AML-193 (cell line): ENCODE measurements at places on chromosomes 13 and 19.
A peak's percentile ranks its signal among the peaks of the same experiment; 100 is the strongest.

DNA sequence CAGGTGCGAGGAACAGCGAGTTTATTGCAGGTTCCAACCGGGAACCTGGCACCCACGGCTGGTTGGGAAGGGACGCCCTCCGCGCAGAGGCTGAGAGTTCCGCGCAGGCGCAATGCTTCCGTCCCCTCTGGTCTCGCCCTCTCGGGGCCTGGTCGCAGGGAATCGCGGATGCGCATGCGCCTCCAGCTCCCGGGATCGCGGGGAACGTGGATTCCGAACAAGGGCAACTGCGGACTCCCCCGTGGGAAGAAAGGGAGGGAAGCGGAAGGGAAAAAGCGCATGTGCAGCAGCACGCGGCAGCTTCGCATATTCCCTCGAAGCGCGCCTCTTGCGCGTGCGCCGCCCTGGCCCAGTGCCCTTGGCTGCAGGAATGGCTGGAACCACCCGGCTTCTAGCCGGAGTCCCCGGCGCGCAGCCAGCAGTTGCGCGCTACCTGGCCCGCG is 1.1 kb downstream of the TSSK6 start:
- no peak for DNase-seq

- peak; percentile 28 for DNase-seq
Measured at GRCh38 chr13:53007872-53008271, 20.7 kb upstream of the OLFM4 start.

- DNase-seq, result no peak
Measured at GRCh38 chr13:63041640-63042414, 1626.2 kb upstream of the PCDH20 start.

- DNase-seq, result no peak
Measured at GRCh38 chr19:290372-291005, 714 bp downstream of the PLPP2 start.

GRCh38 chr19:37007587-37008220 is 70.5 kb upstream of the ZNF420 start:
- DNase-seq, result no peak

DNA sequence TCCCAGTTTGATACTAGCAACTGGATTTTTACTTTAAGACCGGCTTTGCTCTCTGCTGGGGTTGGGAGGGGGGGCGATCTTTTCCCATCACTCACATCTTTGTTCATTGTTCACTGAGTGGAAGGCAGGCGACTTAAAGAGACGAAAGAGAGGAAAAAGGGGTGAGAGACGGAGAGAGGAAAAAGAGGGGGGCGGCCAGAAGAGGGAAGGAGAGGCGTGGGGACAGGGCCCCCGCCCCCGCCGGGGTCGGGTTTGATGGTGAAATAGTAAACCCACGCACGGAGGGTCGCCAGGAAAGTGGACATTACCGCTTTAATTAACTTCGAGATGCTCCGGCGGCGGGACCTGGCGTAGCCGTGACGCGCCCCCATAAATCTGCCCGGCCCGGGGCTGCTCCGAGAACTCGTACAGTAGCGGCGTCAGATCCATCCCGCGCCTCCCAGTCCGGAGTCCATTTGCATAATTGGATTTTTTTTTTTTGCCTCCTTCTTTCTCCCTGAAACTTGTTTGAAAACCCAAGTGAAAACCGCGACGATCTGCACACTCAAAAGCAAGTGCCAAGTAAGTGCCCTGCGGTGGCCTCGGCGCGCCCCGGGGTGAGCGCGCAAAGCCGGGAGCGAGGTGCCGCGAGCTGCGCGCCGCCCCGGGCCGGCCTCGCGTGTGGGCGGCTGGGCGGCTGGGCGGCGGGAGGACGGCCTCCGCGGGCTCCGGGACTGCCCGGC is 143.9 kb upstream of the ZNF536 start:
- DNase-seq, result no peak

DNA sequence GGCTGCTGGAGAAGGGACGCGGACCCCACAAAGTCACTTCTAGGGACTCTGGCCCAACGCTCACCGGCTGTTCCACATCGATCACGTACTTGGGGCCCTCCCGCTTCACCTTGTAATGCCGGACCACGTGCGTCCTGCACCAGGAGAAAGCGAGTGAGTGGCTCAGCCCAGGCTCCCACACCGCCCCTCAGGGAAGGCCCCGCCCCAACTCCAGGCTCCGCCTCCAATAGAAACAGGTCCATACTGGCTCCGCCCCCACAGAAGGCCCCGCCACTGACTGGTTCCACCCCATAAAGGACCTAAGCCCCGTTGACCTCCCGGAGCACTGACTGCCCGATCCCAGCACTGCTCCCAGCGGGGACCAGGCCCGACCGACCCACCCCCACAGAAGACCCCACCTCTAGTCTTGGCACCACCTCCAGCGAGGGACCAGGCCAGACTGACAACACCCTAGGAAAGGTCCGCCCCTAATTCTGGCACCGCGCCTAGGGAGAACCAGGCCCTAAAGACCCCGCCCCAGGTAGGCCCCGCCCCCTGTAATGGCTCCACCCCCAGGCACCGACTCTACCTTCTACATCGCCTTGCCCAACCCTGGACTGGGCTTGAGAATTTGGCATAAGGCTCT is 11.3 kb downstream of the STAP2 start:
- no peak for DNase-seq

GRCh38 chr13:71254384-71254783 is 612.6 kb downstream of the DACH1 start:
- no peak for DNase-seq

DNA sequence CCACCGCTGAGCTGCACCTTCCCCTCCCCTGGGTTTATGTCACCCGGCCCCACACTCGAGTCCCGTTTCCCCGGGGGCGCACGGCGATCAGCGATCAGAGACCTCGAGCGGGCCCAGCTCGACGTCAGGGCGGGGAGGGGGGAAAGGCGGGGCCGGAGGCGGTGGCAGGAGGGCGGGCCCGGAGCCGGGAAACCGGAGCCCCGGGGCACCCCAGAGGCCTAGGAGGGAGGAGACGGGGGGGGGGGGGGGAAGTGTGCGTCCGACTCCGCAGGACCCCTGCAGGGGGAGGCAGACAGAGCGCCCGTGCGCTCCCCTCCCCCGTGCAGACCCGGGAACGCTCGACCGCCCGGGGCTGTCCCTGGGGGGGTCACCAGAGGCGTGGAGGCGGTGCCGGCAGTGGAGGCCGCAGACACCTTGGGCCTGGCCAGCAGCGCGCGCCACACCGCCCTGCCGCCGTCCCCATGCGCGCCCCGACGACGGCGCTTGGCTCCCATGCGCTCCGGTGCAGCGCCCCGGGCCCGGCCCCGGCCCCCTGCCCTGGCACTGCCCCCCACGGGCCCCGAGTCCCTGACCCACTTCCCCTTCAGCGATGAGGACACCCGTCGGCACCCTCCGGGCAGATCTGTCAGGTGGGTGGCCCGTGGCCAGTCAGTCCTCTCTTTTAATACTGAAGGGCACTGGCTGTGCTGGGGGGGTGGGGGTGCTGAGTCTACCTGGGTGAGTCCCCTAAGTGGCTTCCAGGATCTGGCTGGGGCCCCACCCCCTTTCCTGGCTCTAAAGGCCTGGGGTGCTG is 11.8 kb downstream of the PDE4A start:
- no peak for DNase-seq

GRCh38 chr19:45076029-45076850 is at the start of gene ZNF296:
Gene ZNF296 (minus strand): TSS chr19:45076478. CDS start chr19:45076373, 105 bp downstream.
- peak; percentile 46 for DNase-seq

GRCh38 chr13:94031609-94032008 is 447.9 kb downstream of the DCT start:
- DNase-seq, result no peak
